ENCODE measurements at places on chromosomes 6 and 20.

DNA sequence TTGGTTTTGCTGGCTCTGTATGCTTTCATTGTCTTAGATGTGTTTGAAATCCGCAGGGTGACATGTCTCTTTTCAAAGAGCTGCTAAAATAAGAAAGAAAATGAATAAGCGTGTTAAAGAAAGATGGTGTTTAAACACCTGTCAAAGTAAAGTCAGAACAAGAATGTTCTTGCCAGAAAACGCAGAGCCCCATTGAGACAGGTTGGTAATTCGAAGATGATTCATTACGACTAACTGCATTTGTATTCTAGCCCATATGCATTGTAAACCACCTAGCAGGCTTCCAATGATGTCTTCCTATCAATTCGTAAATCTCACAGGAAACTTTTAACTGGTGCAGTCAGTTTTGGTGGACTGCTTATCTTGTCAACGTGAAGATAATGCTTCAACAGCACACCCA lies 16.8 kb downstream of the PHACTR2 start:
- no peak for DNase-seq

DNA sequence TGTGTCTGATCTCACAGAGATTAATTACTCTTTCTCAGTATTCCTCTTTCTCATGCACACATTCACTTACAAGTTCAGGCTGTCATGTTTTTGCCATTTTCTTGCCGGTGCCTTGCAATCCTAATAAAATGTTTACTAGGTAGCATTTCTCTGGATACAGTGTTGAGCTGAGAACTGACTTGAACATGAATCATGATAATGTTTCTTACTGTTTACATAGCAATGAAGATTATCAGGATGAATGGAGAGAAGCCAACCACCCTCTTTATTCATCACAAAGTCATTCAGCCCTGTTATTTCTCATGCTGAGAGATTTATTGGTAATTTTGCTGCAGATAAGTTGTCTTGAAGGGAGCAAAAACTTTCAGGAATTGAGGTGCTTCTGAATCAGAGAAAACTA lies 185.5 kb upstream of the ECI2 start:
- DNase-seq: no peak

GRCh38 chr6:27575594-27576361 lies 102.9 kb upstream of the ZNF184 start:
- DNase-seq: no peak

GRCh38 chr6:52994031-52994838 lies 849 bp downstream of the GSTA4 start:
- DNase-seq: no peak

GRCh38 chr20:62641321-62642050 lies 817 bp upstream of the SLCO4A1 start:
- DNase-seq: no peak
